Activated CD4-positive, alpha-beta memory T cell treated with anti-CD3 and anti-CD28 coated beads, Interleukin-2, amount 10 ng/mL, durations not matched to agents 7 days and 5 days (primary cell): ENCODE measurements at places on chromosomes 7 and 10.

DNA sequence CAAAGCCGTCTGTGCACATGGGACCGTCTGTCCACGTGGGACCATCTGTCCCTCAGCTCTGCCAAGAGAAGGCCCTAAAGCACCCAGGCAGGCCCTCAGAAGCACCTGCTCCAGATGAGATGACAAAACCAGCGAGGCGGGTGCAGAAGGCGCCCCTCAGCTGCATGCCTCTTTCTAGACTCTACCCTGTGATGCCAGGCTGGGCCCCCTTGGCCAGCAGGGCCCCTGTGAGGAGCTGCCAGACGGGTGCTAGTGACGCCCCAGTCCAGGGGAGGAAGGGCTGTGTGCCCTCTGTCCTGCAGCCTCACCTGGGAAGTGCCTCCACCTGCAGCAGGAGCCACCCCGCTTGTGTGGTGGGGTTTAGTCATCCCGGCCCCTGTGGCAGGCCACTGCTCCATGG is 309.2 kb upstream of the SHH start:
- no peak for DNase-seq

GRCh38 chr10:5895804-5896203 is 5.8 kb downstream of the FBH1 start:
- no peak for DNase-seq

DNA sequence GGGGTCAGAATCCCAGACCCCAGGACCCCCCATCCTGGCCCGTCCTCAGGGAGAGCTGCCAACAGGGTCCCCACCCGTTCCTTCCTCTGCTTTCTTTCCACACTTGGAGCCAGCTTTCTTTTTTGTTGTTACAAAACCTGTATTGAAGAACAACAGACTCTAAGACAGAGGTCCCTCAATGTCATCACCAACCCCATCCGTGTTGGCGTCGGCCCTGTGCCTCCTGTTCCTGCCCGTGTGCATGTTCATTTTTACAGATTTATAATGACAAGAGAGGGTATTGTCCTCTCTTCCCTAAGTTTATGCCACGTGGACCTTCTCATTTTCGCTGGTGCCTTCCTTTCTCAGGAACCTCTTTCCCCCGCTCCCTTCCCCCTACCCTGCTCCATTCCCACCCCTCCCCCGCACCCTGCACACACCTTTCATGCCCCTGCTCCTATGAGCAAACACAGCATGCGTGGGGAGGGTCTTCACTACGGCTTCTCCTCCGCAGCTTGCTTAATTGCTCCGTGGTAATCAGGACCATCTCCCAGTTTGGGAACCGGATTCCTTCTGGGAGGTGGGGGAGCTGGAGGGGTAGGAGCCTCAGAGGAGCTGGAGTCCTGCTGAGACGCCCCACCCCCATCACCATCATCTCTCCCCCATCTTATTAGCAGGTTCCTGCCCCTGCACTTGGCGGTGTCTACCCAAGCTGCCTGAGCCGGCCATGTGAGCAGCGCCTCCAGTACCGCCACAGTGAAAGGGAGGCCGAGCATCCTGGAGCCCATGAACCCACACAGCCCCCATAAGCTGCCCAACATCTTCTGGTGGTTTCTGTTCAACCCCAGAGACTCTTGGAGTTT is 88.0 kb upstream of the INSIG1 start:
- DNase-seq: no peak

DNA sequence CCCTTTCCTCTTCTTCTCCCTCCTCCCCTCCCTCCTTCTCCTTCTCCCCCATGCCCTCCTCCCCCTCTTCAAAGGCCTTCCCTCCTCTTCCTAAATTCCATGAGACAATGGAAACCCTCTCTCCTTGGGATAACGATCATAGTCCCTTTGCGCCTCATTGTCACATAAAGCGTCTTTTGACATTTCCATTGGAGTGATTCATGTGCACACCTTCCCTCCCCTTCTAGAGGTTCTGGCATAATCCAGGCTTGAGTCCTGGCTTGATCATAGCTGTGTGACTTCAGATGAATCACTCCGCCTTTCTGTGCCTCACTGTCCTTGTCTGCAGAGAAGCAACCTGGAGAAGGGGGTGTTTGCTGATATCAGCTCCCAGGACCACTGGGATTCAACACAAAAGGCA is 204.2 kb downstream of the TNS3 start:
- no peak for DNase-seq

DNA sequence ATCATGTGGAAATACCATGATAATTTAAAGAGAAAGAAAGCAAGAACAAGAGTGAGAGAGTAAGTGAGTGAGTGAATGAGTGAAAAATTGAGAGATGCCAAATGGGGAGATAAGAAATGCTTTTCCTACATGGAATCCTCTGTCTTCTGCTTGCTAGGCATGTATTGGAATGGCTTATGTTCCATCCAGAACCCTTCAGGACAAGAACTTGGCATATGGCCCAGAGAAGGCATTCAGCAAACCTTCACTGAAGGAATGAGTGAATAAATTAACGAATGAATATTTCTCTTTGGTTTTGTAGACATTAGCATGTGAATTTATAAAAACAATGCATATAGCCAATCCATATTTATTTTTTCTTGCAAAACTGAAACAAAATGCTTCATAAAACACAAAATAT is 162.2 kb downstream of the LRRTM3 start:
- DNase-seq: no peak

- no peak for DNase-seq
Measured at GRCh38 chr10:42939685-42940366, 137.0 kb upstream of the RET start.

GRCh38 chr7:144388950-144389349 is 14.5 kb downstream of the NOBOX start:
- no peak for DNase-seq

DNA sequence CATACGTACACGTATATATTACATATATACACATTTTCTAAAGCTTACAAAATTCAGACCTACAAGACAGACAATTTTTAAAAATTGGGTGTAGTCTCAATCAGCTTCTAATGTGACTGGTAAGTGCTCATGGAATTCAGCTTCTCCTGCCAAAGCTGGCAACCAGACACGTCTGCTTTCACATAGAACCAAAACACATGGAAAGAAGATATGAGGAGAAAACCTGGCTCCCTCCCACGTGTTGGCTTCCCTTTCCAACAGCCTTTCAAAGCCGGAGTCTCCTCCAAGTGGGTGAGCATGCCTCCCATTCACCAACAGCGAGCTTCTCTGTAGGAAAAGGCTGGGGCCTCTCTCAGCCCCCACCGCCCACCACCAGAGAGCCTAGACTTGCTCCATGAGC is 33.4 kb downstream of the CDCA7L start:
- no peak for DNase-seq

DNA sequence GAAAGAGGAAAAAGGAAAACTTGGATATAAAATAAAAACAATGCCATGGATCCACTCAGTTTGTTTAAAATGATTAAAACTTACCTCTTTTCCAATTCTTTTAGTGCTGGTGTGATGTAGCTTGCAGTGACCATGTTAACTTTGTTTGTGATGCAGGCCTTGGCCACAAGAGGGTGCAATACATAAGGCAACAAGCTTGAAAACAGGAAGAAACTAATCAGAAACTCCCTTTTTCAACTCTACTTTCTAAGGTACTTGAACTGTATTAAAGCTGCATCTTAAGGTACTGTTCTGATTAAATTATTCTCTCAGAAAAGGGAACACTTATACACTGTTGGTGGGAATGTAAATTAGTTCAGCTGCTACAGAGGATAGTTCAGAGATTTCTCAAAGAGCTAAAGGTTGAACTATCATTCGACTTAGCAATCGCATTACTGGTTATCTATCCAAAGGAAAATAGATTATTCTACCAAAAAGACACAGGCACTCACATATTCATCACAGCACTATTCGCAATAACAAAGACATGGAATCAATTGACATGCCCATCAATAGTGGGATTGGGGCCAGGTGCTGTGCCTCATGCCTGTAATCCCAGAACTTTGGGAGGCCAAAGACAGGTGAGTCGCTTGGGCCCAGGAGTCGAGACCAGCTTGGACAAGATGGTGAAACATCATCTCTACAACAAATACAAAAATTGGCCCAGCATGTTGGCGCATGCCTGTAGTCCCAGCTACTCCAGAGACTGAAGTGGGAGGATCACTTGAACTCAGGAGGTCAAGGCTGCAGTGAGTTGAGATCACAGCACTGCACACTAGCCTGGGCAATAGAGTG is 50.9 kb downstream of the AASS start:
- DNase-seq: peak; percentile 56

DNA sequence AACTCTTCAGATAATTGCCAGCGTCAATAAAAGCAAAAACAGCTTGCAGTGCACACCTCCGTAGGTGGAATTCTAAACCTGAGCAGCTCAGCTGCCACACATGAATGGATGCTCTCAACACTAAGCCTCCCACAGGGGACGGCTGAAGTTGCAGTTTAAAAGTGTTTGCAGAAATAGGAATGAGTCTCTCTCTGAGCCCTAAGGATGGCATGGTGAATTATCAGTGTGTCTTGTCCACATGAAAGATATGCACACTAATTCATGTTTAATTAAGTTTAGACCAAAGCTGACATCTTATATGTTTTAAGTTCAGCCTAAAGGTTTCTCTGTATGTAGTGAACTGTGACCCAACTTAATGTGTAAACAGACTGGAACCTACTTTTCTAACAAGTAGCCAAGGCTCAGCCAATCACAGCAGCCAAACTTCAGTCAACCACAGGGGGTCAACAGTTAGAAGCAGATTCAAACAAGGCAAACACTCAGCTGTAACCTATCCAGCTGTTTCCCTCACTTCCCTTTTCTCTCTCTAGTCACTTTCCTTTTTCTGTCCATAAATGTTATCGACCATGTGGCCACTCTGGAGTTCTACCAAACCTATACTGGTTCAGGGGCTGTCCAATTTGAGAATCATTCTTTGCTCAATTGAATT is 38.1 kb downstream of the CTTNBP2 start:
- no peak for DNase-seq

DNA sequence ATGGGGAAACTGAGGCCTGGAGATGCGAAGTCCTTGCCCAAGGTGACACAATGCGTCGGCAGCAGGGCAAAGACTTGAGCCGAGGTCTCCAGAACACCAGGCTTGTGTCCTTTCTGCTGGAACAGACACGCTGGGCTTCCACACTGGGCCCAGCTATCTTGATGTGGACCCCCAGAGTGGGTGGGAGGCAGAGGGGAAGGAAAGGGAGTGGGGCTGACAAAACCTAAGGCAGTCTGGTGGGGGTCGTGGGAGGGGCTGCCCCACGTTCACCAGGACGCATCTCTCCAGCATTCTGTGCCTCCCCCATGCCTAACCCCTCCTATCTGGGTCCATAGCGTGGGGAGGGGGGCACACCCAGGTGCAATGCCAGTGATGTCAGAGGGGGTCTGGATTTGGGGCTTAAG is 38.1 kb downstream of the PPIF start:
- DNase-seq: peak; percentile 10

- no peak for DNase-seq
Measured at GRCh38 chr7:92071032-92071431, 63.2 kb downstream of the CYP51A1 start.

DNA sequence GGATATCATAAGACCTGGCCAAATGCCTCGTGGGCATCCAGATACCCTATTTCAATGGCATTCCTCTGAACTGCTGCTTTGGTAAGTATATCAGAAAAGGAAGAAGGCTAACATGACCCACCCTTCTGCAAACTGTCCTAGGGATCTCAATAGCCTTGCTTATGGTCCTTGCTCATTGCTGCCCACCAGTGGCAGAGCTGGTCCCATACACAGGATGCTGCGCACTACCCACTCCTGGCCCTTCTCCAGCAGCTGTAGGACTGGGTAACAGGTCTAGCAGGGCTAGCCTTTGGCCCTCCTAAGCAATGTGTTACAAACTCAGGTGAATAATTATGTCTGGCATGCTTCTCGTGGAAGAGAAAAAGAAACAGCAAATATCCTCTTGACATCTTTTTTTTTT is 72.5 kb downstream of the C10orf90 start:
- DNase-seq: no peak

- no peak for DNase-seq
Measured at GRCh38 chr7:70775570-70776156, 356.3 kb upstream of the GALNT17 start.

DNA sequence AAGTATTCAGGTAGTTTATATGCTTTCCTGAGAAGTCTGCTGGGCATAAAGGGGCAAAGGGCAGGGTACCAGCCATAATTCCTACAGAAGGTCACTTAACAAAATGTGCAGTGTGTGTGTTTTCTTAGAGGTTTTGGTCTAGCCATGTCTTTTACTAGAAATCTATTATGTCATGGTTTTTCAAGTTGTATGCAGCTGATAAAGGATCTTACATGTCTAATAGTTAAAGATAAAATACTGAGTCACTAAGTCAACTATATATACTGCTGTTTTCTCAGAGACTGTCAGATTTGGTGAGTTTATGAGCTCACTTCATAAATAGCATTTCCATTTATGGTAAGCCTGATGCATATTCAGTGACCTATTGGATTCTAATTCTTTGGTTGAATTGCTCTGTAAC is 7.7 kb downstream of the CASP2 start:
- DNase-seq: no peak

GRCh38 chr7:116772423-116772863 is 89.9 kb upstream of the CAPZA2 start:
- DNase-seq: no peak

DNA sequence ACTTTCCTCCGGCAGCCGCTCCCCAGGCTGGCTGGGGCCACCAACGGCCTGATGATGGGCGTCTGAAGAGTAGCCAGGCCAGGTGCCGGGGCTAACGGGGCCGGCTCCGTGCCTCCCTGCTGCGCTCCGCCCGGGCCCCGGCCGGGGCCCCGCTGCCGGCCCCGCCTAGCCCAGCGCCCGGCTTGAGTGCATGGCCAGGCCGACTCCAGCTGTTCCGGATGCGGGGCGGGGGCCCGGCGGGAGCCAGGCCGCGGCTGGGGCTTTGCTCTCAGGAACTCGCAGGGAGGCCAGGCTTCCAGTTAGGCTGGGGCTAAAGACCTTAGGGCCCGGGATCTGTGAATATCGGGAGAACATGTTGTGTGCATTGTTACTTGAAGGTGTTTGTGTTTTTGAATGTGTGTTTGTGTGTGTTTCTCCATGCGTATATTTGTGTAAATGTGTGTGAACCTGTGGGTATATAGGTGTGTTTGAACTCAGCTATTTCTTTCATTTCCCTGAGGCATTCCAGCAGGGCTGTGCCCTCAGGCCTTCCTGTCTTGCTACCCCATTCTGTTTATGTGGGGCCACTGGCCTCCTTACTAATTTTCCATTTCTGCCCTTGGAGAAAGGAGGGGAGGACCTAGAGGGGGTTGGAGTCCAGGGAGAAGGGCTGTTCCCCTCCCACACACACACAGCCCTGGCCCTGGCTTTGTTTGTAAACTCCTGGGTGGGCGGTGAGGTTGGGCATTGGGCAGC is 1.1 kb upstream of the LBX1 start:
- no peak for DNase-seq

- DNase-seq: no peak
Measured at GRCh38 chr7:152406491-152406890, 29.3 kb downstream of the KMT2C start.
